ENCODE measurements at places on chromosomes 5 and 9.
A peak's percentile ranks its signal among the peaks of the same experiment; 100 is the strongest.

GRCh38 chr5:124806026-124806372 is 59.6 kb upstream of the ZNF608 start:
- no peak for DNase-seq

- DNase-seq: no peak
Observed at GRCh38 chr9:115357821-115358220, 239.9 kb upstream of the TNC start.

- peak; percentile 92 for DNase-seq
Observed at GRCh38 chr5:138632900-138633489, 57.8 kb upstream of the HSPA9 start.

GRCh38 chr5:178434851-178435250 is 155.3 kb downstream of the COL23A1 start:
- peak; percentile 78 for DNase-seq

DNA sequence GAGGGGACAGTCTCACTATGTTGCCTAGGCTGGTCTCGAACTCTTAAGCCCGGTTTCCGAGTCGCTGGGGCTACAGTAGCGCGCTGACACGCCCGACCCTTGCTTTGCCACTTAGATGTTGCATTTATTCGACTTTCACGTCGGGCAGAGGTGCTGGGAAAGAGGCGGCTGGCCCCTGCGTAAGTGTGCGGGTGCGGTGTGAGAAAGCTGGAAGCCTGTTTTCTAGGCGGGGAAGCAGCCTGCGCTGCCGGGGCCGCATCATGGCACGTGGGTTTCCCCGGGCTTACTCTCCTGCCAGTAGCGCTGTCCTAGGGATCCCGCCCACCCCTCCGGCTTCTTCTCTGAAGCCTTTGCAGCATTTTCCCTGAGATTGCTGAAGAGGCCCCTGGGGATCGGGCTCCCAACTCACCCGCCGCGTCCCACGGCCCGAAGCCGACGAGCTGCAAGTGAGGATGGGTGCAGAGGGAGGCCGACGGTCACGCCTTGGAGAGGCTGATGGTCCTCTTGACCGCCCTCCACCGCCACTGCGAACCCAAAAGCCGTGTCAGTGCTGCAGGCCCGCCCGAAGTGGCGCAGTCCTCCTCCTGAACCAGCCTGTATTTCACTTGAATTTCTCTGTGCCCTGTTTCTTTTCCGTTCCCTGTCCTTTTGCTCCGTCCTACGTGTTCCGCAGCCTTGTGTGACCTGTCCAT is 5.8 kb upstream of the TRIM41 start:
- DNase-seq: peak; percentile 73

GRCh38 chr9:108443741-108444140 is 412.0 kb downstream of the ACTL7B start:
- DNase-seq: no peak

- no peak for DNase-seq
Observed at GRCh38 chr9:131169563-131170240, 44.3 kb downstream of the NUP214 start.
